ENCODE measurements at places on chromosomes 3 and 15. TPM values are rescaled to one million over a fixed set of nuclear protein-coding genes. Genes with fewer than 3 reads are reported as not detected.

BHLHE40 gene
- total RNA-seq = 174 TPM

CHRFAM7A gene
- not detected for total RNA-seq

TTLL13 gene
- total RNA-seq = not detected

XRN1 gene
- 29.0 TPM for total RNA-seq

GJD2 gene
- not detected for total RNA-seq

SERINC4 gene
- total RNA-seq = 0.26 TPM

CLDND1 gene
- 315 TPM for total RNA-seq

CACNA2D3 gene
- total RNA-seq = not detected

ADAMTS9 gene
- not detected for total RNA-seq

SLC51A gene
- not detected for total RNA-seq

ELL3 gene
- total RNA-seq = 0.49 TPM

NR2C2 gene
- total RNA-seq = 47.1 TPM

NAALADL2 gene
- not detected for total RNA-seq

SEMA3G gene
- total RNA-seq = 0.16 TPM

TTC21A gene
- 0.80 TPM for total RNA-seq

CADPS gene
- not detected for total RNA-seq

All from CD8-positive, alpha-beta memory T cell (primary cell).